ENCODE measurements at places on chromosomes 3 and 15.

DNA sequence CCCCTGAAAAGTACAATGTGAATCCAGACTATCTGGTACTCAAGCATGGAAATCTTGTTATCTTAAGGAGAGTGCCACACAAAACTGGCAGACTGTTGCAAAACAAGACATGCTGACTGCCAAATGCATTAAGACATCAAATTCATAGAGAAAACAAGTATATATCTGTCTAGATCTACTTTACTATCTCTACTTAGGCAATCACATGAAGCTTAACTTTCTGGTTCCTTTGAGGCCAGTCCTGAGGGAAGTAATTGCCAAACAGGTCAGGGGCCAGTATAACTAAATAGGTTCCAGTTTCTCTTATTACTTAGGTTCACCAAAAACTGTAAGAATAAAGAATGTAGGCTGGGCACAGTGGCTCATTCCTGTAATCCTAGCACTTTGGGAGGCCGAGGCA lies 15.9 kb upstream of the SLC4A7 start:
- no peak for DNase-seq

- DNase-seq = no peak
Observed at GRCh38 chr3:172152874-172153273, 113.5 kb downstream of the FNDC3B start.

GRCh38 chr3:43260412-43260811 lies 25.9 kb upstream of the SNRK start:
- DNase-seq = no peak

GRCh38 chr3:4644951-4645350 lies 151.8 kb downstream of the ITPR1 start:
- no peak for DNase-seq

- DNase-seq = no peak
Observed at GRCh38 chr3:63462732-63463131, 184.6 kb downstream of the SYNPR start.

- DNase-seq = peak; percentile 56
Observed at GRCh38 chr3:81744366-81744765, 17.1 kb downstream of the GBE1 start.

DNA sequence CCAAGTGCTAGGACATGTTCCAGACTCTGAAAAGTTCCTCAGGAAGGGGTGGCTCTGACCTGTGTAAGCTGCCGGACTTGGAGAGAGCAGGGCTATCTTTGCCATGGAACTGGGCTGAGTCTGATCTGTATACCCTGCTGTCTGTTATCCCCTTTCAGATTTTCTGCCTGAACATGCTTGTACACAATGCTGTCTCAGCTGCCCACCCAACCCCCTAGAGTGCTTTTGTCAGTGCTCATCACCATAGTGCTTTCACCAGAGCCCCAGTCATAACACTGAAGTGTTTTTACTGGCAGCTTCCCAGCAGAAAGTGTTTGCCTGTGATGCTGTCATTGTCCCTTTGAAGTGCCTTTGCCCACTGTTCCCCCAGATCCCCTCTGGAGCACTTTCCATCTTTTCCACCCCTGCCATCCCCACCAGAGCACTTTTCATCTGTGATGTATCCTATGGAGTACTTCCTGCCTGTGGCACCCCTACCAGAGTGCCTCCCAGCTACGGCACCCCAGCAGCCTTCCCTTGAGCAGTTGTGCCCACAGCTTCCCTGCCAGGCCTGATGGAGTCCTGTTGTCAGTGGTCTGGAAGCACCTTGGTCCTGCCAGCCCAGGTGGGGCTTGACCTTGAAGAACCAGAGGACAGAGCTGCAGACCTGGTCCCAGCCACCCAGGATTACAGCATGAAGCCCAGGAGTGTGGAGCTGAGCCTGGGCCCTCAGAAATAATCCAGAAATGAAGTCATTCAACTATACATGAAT lies 397.7 kb downstream of the DIPK2A start:
- DNase-seq = no peak

GRCh38 chr3:111592143-111592542 lies 3.0 kb downstream of the ZBED2 start:
- no peak for DNase-seq

Measured in GF-D8 (cell line).